ENCODE measurements at places on chromosomes 2 and 18. TPM values are rescaled to one million over a fixed set of nuclear protein-coding genes. Genes with fewer than 3 reads are reported as not detected.

The ASTL gene
- polyA plus RNA-seq, result 0.20 TPM

The BMP10 gene
- polyA plus RNA-seq, result not detected

The POMC gene
- polyA plus RNA-seq, result 1.7 TPM

The ICA1L gene
- 8.6 TPM for polyA plus RNA-seq

The CPO gene
- 0.20 TPM for polyA plus RNA-seq

The IL36B gene
- not detected for polyA plus RNA-seq

The CD302 gene
- 15.8 TPM for polyA plus RNA-seq

The HOXD9 gene
- 6.6 TPM for polyA plus RNA-seq

The LAMA3 gene
- polyA plus RNA-seq, result 3.2 TPM

The SOX11 gene
- polyA plus RNA-seq, result 26.6 TPM

The PLA2R1 gene
- polyA plus RNA-seq, result 0.91 TPM

The CXCR4 gene
- polyA plus RNA-seq, result 27.7 TPM

The SULT1C2 gene
- polyA plus RNA-seq, result 0.57 TPM

The ZSWIM2 gene
- polyA plus RNA-seq, result not detected

GRCh38 chr18:22193466-22193865 lies 24.1 kb downstream of the GATA6 start:
- DNase-seq, result no peak

DNA sequence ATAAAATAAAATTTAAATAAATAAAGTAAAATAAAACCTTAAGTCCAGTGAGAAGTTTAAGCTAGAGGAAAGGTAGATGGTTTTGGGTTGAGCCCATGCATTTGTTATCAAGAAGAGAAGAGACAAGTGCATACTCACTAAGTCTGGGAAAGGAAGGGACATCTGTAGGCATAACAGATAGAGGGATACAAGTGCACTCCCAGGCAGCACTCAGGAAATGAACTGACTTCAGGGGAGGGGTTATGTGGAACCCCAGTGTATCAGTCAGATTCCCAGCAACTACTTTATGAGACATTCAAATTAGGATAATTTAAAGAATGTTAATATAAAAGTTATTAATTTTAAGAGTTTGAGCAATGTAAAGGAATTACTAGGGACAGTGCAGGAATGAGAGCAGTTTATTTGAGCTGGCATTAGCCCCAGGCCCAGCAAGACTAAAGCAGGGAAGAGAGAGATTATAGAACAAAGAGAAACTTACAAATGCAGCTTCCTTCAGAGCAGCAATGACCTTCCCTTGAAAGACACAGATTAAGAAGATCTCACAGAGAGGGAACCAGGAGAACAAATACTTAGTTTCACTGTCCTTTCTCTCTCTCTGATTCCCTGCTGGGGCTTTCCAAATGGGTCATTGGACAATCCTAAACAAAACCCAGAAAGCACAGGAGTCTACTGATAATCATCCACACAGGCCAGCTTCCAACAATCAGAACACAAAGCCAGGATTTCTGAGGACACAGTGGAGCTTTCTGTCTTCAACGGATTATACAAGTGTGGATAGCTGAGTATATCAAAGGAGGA lies 109.7 kb downstream of the ERBB4 start:
- DNase-seq, result no peak

GRCh38 chr18:58534535-58535301 lies 94.2 kb downstream of the ALPK2 start:
- no peak for DNase-seq

DNA sequence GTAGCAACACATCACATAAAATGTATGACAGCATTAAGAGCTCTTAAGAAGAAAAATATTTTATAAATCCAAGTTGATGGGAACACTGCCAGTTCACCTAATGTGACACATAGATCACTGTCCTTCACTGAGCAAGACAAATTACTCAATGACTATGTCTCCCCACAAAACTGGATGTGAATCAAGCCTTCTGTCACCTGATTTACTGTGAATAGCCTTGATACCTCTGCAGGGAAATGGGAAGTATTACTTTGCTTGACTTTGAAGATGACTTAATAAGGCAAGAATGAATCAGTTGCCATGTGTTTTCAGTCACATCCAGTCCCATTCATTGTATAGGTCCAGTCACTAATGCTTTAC lies 94.6 kb downstream of the NYAP2 start:
- DNase-seq, result no peak

DNA sequence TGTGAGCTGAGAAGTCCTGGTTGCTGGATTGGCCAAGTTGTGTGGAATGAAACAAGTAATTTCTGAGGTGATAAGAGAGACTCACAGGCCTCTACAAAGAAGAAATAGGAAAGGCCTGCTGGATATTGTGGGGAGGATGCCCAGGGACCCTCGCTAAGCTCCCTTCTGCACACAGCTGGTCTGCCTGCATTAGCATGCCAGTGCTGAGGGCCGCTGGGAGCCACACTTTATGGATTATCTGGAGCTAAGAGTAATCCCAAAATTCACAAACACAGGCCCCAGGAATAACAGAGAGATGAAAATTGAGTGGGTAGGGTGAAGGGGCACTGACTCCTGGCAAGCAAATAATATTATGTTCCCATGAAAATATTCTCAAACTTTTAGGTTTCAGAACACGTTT lies 114.9 kb upstream of the SIX3 start:
- no peak for DNase-seq

DNA sequence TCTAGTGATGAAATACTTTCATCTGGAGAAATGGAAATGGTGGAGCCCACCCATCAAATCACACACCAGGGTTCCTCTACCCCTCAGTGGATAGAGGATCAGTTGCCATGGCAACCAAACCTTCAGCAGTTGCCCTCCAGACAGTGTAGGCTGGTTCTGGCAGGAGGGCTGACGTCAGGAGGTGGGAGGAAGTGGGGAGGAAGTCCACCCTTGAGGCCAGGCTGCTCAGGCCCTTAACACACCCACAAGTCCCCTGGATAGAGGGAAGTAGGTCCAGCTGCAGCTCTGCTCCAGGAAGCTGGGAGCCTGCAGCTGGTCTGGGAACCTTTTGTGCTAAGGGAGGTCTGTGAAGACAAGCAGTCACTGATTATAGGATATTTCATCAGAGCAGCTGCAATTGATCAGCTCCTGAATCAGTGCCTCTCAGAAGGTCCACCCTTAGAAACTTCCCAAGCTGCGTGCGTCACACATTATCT lies 186.6 kb downstream of the MTX2 start:
- DNase-seq, result peak; percentile 89

GRCh38 chr2:232363784-232364615 lies 14.6 kb upstream of the ALPP start:
- no peak for DNase-seq

DNA sequence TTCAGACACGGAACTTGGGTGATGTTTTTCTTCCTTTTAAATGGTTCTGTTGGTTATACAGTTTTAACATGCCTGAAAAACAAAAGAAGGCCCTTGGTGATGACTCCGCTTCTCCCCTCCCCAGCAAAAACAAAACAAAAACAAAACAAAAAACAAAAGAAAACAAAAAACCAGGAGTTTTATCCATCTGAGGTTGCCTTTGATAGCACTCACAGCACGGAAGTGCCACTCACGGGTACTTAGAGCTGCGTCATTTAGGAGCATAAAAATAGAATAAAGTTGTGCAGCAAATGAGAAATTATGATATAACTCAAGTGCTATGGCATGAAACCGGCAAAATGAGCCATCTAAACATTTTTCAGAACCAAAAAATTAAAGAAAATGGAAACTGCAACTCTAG lies 57.7 kb downstream of the ZEB2 start:
- no peak for DNase-seq

GRCh38 chr2:64795024-64795592 lies 141.4 kb upstream of the SERTAD2 start:
- DNase-seq, result no peak

GRCh38 chr2:106885329-106885728 lies 638 bp downstream of the ST6GAL2 start:
- peak; percentile 24 for DNase-seq

DNA sequence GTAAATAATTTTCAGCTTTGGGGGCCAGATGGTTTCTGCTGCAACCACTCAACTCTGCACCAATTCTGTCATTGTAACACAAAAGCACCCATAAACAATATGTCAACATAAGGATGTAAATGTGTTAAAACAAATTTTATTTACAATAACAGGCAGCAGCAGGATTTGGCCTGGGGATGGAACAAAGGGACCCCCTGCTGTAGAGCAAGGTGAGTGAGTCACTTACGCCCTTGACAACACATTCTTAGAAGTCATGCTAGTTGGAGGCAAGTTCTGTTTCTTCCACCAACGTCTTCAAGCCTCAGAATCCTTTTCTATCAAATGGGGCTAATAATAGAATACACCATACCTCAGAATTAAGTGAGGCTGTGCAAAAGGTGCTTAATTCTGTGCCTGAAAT lies 610.2 kb upstream of the SYT4 start:
- no peak for DNase-seq

GRCh38 chr2:207258263-207258991 lies 92.7 kb upstream of the KLF7 start:
- no peak for DNase-seq

GRCh38 chr2:70035344-70035844 lies 51.9 kb upstream of the PCBP1 start:
- DNase-seq, result no peak

- DNase-seq, result no peak
These were observed 6.8 kb upstream of the TGFA start for GRCh38 chr2:70560442-70560841.

- no peak for DNase-seq
These were observed 7.6 kb downstream of the FZD5 start for GRCh38 chr2:207762146-207762545.

- peak; percentile 69 for DNase-seq
These were observed 55.0 kb downstream of the PKDCC start for GRCh38 chr2:42102591-42103450.

DNA sequence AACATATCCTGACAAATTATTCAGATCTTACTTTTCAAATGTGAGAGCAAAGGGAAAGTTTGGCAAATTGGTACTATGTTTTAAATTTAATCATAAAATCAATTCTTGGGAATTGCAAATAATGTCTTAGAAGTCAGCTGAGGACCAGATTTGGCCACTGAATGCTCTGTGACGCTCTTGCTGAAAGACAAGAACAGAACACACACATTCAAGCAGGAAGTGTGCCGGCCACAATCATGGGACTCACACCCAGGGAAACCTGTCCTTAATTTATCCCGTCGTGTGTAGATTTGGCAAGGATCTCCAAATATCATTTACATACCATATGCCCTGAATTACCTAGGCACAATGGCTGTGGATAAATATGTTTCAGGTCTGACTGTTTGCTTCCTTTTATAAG lies 253.1 kb downstream of the TCF4 start:
- no peak for DNase-seq

DNA sequence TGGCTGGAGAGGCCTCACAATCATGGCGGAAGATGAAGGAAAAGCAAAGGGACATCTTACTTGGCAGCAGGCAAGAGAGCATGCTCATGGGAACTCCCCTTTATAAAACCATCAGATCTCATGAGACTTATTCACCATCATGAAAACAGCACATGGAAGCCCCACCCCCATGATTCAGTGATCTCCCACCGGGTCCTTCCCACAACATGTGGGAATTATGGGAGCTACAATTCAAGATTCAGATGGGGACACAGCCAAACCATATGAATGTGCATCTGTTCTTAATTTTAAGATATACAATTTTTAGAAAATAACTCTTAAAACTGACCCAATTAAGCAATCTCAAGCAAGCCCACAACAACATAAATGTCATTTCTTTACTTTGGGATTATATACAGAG lies 12.6 kb downstream of the C18orf63 start:
- peak; percentile 7 for DNase-seq

DNA sequence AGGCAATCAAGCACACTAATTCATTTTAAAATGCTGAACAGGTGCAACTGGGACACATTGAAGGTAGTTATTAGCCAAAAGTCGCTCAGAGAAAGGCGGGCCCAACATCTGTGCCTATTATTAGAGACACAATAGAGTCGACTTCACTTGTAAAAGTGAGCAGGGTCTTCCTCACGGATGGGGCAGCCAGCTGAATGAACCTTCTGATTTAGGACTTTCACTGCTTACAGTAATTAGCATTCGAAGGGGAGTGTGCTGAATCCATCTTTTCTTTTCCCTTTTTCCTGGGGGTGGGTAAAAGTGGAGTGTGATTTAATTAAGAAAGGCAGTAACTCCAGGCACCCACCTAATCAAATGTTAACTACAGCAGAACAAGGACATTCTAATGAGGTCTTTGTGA lies 677.7 kb downstream of the DCDC2C start:
- no peak for DNase-seq

GRCh38 chr2:137333386-137334165 lies 568.2 kb downstream of the THSD7B start:
- peak; percentile 2 for DNase-seq

DNA sequence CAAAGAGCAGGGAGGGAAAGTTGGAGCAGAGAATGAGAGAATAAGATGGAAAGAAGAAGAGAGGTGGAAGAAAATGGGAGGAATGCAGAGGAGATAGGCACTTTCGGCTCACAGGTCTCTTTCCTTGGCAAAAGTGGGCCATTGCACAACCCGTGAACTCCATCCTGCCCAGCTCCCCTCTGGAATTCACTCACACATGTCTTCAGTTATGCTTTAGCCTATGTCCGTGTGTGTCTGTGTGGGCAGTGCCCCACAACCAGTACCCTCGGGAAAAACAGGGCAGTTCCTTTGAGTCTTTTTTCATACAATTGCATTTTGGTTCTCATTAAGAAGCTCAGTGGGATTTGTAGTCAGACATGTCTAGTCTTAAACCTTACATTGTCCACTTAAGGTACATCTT lies 34.5 kb downstream of the DTNA start:
- no peak for DNase-seq

DNA sequence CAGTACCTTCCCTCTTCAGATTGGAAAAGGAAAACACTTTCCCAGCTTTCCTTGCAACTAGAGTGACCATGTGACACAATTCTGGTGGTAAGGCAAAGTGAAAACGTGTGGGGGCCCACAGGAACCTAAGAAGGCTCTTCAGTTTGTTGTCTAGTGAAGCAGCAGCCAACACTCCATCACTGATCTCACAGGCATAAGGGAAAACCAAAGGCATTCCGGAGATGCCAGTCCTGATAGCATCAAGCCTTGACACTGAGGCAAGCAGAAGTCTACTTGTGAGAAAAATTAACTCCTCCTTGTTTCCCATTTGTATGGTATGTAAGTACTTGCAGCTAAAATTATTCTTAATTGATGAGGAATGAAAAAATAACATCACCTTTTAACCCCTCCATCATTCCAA lies 88.3 kb downstream of the ETAA1 start:
- no peak for DNase-seq

GRCh38 chr2:204842661-204843485 lies 297.6 kb downstream of the PARD3B start:
- peak; percentile 49 for DNase-seq
